ENCODE measurements at places on chromosomes 2 and 18.

DNA sequence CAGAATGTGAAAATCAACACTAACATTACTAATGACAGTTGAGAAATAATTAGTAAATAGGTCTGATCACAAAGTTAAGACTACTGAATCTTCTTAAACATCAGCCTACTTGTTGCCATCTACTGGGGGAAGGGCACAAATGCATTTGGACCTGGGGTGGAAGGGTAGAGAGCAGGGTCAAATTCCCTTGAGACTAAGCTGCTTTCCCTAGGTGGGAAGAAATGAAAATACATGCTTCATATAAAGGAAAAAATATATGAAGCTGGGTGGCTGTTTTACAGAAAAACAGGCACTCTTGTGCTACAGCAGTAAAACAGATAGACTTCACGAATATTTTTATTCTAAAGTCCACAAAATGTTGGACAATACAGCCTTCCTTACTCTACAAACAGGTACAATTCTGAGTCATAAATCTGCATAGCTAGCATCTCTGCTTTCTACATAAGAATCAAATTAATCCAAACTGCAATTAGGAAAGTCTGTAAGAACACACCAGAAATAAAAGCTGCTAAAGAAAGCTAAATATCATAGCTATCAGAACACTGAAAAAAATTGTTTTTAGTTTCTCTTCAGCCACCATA, 10.9 kb downstream of the TRIP12 start:
- no peak for DNase-seq

DNA sequence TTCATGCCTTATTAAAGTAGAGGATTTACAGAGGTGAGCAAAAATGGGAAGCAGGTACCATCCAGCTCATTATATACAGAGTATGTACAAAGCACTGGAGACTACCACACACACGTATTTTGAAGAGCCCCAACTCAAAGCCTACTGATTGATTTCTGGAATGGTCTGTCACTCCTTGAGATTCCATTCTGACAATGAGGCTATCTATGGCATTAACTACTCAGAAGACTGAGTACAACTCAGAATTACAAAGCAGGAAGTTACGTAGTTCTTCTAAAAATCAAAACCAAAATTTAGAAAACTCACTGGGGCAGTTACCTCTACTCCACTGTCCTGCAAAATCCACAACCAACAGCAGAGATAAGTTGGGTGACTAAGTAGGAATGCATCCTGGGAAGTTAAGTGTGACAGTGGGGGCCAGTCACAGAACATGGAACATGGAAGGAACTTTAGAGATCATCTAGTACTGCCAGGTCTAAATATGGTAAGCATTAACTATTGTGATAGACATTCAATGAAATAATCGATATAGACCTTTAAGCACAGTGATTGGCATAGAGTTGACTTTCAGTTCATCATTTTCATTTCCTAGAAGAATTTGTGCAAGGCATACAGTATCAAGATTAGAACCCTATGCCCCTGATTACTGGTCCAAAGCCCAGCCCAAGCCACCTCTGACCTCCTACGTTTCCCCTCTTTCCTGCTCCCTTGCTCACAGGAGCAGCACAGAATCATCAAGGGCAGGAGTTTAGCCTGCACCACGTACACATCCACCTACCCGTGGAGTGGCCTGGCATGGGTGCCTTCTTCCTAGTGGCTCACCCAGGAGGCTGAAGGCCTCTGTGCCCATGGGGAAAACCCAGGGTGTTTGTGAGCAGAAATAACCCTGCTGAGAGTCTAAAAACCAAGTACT, 80.1 kb upstream of the FOSL2 start:
- no peak for DNase-seq

GRCh38 chr2:134229540-134229939, 24.3 kb upstream of the MGAT5 start:
- DNase-seq = no peak

GRCh38 chr2:178365116-178365515, 85.9 kb downstream of the PRKRA start:
- no peak for DNase-seq

DNA sequence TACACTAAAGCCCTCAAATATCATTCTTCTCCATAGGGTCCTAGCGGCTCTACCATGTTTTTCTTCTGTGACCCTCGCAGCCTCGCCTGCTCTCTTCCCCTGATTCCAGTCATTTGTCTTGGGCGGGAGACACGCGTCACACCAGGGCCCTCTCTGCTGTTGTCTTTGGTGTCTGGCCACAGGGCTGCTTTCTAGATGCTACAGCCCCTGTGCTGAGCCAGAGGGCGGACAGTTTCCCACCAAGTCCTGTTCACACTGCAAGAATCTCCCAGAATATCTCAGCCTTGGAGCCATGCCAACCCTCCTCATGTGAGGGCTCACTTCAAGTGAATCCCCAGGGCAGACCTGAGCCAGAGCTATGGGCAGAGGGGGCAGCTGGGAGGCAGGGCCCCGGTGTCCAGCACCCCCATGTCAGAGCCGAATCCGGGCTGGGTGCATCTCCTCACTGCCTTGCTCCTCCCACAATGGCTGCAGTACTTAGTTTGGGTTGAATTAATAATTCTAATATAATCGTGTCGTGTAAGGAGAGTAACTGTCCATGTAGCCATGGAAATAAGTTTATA, 42.1 kb downstream of the DIPK1C start:
- no peak for DNase-seq

DNA sequence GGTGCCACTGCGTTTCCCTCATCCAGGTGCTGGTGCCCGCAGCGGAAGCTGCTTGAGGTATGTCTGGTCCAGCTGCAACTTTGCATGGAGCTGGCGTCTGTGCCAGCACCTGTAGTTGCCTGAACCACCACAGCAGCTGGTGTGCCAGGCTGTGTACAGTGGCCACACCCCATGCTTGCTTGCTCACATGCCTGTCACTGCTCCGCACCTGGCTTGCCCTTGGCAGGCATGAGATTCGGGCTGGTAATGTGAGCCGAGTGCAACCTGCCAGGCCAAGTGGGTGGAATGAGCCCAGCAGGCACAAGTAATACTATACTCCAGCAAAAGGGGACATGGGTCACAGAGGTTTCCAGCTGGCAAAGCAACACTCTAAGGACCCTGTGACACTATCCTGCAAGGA, 1123.3 kb upstream of the ACVR2A start:
- DNase-seq = no peak

DNA sequence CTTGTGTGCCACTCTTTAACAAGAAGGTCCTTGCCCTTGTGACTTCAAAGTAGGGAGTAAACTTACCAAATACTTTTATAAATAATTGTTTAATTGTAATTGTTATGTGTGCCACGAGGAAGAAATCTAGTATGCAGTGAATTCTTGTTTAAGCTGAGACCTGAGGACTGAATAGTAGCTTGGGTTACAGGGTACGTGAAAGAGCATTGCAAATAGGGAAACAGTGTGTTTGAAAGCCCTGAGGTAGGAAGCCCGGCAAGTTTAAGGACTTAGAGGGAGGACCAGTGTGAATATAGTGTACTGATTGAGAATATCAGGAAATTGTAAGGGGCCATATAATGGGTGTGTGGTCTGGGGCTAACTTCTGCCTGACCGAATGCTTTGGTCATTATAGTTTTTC, 26.2 kb downstream of the PHLPP1 start:
- no peak for DNase-seq

Measured in anterior cingulate cortex (tissue), 58 donors.